Activated CD4-positive, alpha-beta T cell treated with anti-CD3 and anti-CD28 coated beads, Interleukin-2, amount 50 U/mL, for 24 hours (primary cell): ENCODE measurements at places on chromosomes 7 and 10.

DNA sequence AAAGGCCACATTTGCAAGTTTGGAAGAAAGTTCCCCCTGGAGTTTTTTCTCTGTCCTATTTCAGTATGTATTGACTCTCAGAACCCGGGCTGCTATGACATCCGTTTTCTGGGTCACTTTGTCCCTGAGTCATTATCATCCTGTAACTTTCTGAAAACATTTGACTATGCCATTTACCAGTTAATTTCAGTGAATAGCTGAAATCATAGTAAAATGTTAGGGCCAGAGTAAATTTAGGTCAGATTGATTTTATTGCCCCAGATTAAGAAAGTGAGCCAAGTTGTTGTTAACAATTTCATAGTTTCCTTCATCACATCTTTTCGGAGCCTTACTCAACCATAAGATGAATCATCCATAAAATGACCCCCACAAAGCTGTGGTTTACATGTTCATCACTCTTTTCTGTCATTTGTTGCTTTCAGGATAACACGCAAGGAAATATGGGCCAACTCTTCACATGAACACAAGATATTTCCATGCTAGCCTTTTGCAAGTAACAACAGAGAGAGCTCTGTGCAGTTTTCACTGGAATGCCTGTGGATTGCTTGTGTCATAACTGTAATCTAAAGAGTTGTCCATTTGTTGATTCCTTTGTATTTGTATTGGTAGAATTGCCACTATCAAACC lies 3.9 kb upstream of the MACC1 start:
- DNase-seq, result no peak

GRCh38 chr10:9188022-9188810 lies 1133.7 kb downstream of the GATA3 start:
- no peak for DNase-seq

GRCh38 chr7:73496626-73497025 lies 25.5 kb downstream of the BAZ1B start:
- DNase-seq, result no peak

DNA sequence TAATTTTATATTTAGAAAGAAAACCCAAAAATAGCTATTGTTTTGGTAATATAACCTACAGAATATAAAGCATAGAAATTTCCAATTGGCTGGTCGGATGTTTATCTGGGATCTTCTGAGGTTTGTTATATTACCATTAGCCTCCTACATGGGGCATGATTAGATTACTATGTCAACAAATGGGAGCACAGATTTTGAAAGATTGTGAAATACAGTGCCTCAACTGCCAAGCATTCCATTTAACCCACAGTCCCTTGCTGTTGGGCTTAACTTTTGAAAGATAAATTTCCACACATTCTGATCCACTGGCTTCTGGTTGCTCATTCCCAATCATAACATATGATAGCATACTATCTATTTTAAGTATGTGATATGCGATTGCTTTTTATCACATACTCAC lies 455.4 kb upstream of the C7orf33 start:
- no peak for DNase-seq

- DNase-seq, result no peak
These were observed 8.4 kb downstream of the GIGYF1 start for GRCh38 chr7:100685631-100686145.

DNA sequence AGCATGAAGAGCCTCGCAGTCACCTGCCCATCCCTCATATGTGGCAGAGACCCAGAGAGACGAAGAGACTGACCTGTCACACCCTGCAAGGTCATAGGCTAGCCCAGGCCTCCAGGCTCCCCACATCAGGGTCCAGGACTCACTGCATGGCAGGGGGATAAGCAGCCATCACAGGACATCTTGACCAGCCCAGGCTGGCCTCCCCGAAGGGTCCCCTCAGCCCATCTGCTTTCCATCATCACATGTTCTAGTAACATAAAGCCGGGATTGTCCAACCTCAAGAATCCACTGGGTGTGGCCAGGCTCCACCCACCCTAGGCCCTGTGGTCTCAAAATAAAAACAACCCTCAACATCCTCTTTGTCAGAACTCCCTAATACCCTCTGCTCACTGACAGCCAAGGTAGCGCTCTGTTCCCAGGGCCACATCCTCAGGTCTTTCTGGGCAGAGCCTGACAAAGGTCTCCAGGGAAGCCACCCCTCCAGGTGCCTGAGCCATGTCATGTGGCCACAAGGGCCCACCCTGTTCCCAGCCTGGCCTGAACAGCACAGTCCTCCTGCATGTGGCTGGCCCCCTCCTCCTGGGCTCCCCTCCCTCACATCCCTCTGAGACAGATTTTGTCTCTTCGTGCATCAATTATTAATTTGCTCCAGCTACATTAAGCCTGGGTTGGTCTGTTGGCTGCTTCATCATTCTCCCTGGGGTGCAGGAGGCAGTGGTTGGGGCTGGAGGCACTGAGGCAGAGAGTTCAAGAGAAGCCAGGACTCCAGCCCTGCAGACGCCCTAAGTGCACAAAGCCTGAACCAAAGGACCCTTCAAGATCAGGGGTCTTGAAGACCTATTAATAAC lies 131.8 kb upstream of the UNC5B start:
- no peak for DNase-seq

DNA sequence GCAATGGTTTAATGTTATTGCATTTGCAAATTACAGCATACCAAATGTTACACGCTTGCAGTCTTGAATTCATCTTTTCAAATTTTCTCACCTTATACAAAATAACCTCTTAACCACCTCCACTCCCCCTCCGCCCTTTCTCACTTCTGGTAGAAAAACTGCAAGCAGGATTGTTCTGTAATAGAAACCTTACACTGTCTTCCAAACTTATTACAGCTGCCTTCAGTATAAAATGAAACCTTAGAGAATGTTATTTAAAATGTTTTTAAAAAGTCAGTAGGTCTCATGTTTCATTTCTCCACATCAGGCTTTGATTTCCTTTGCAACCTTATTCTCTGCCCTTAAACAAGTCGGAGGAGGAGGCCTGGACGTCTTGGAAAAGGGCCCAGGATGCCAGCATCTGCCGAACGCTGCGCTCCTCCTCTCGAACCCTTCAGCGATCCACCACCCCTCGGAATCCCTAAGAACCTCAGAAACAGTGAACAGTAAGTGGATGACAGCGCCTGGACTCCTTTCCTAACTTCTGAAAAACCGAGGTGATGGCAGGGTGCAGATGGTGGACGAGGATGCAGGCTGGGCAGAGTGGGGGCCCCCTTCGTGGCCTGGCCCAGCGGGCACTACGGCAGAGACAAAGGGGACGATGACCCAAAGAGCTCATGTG lies 74.0 kb downstream of the FGFR2 start:
- no peak for DNase-seq

DNA sequence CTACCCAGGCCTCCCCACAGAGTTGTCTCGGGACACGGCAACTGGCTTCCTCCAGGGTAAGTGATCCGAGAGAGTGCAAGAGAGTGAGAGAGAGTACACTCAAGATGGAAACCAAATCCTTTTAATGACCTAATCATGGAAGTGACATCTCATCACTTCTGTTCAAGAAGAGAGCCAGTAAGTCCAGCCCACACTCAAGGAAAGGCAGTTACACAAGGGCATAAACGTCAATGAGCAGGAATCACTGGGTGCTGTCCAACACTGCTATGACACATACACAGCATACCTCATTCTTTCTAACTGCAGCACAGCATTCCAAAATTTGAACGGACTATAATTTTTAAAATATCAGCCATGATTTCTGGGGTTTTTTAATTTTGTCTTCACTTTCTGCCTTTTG lies 29.3 kb upstream of the OSBPL3 start:
- no peak for DNase-seq

GRCh38 chr10:76945166-76945565 lies 692.4 kb downstream of the KCNMA1 start:
- no peak for DNase-seq

- no peak for DNase-seq
These were observed 95.9 kb downstream of the CUBN start for GRCh38 chr10:17033529-17034260.

DNA sequence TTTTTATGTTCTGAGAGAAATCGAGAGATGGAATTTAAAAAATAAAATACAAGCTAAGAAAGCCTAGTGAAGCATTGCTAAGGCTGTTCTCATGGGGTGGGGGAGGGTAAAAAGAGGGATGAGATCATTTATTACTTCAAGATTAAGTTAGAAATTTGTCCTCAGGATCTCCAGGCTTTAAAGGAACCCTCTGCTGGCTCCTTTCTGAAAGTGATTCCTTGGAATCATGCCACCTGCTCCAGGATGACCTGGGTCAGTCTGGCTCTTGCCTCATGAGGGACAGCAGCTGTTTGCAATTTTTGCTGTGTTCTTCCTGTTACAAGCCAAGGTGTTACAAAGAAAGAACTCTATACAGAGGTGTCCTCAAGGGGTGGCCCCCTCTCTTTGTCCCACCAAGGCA lies 69.8 kb downstream of the CDK1 start:
- DNase-seq, result no peak

GRCh38 chr7:2438775-2439174 lies 35.4 kb downstream of the CHST12 start:
- no peak for DNase-seq

- DNase-seq, result no peak
These were observed 63.0 kb upstream of the SP4 start for GRCh38 chr7:21364801-21365271.

DNA sequence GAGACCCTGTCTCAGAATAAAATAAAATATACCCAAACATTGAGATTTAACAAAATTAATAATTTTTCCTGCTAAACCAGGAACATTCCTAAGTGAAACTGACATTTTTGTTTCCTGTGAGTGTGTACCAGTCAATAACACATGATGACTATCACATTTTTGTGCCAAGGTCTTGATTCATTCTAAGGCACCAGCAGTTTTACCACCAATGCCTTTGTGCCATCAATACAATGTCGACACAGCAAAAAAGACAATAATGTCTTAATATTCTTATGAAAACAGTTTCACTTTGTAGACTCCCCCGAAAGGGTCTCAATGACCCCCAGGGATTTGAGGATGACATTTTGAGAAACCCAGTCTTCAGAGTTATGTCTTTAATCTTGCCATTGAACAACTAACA lies 7.2 kb upstream of the CADPS2 start:
- no peak for DNase-seq

- no peak for DNase-seq
These were observed 184.6 kb downstream of the FANK1 start for GRCh38 chr10:126080879-126081411.

DNA sequence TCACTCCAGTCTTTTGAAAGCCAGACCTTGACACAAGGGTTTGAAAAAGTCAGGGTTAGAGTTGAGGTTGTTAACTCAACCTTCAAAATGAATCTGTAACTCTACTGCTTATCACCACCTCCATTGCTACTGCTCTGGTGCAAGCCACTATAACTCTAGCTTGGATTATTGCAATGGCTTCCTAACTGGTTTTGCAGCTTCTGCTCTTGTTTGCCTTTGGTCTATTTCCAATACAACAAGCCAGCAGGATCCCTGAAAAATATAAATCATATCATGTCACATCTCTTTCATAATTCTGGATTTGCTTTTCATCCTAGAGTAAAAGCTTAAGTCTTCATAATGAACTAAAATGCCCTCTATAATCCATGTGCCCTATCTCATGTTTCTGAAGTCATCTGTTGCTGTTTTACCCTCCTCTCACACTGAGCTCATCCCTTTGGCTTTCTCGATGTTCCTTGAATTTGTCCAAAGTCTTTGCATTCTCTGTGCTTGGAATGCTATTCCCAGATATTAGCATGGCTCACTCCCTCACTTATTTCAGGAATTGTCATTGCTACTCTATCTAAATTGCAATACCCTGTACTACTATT lies 10.9 kb downstream of the TAS2R60 start:
- DNase-seq, result no peak

GRCh38 chr7:13949445-13949844 lies 40.0 kb downstream of the ETV1 start:
- DNase-seq, result no peak

DNA sequence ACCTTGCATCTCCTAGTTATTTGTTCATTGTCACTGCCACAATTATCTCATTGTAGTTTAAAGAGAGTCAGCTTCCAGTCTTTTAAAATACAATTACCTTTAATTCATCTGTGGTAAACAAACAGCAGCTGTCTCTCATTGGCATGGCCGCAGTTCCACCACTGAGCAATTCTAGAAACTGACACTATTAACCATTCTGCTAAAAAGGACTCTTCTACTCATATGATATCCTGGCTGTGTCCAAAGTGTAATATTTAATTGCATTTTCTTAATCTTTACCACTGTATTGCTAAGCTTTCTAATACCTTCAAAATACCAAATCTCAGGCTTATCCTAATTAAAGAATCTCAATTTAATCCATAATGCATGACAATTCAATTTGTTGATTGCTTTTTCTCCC lies 639.0 kb downstream of the AUTS2 start:
- no peak for DNase-seq

- DNase-seq, result no peak
These were observed 487.7 kb downstream of the TYW1 start for GRCh38 chr7:67484244-67484751.

- no peak for DNase-seq
These were observed 46.9 kb downstream of the ZNF518A start for GRCh38 chr10:96176985-96177384.

- DNase-seq, result no peak
These were observed 252.6 kb upstream of the ZNF32 start for GRCh38 chr10:43901302-43901701.

DNA sequence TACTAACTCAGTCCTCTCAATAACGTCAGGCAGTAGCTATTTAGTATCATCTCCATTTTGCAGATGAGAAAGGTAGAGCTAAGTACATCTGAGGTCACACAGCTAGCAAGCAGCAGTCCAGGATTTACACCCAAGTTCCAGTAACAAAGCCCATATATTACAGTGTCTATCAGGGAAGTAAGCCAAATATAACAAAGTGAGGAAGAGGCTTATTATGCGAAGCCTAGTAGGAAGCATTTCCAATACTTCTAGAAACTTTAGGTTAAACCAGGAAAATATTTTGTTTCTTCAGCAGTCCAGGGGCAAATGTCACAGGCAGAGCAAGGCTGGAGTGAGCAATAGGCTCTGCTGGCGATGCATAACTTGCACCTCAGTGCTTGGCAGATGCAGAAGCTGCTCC lies 53.9 kb downstream of the NOC3L start:
- DNase-seq, result no peak

DNA sequence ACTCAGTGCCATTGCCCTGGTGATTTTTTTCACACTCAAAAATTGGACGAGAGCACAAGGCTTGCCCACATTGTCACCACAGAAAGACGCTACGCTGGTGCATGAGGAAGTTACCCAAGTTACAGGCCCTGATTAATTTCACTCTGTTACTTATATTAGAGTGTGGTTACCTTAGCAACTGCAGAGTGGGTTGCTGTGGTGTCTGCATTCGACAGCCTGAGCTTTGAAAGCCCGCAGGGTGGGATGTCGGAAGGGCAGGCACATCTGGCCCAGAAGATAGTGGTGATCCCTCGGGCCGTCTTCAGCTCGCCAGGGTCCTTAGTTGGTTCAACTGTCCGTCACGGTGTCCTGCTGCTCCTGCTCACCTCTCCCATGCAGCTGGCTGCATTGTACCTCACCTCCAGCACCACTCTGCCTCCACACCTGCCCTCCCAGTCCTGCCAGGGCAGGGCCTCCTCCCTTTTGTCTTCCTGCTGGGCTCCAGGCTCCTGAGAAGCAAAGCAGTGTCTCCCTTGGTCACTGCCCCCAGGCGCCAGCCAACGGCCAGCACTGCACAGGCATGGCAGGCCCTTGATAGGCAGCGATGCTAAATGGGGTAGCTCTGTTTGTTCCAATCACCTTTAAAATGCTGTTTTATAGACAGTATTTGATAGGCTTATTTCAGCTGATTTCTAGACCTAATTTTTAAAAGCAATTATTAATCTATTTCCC lies 167.2 kb downstream of the EBF3 start:
- no peak for DNase-seq
